ENCODE measurements at places on chromosomes 6 and 20.

GRCh38 chr6:131673184-131673583, 28.0 kb downstream of the OR2A4 start:
- no peak for DNase-seq

- no peak for DNase-seq
Observed at GRCh38 chr6:3806169-3806922, 42.8 kb upstream of the FAM50B start.

DNA sequence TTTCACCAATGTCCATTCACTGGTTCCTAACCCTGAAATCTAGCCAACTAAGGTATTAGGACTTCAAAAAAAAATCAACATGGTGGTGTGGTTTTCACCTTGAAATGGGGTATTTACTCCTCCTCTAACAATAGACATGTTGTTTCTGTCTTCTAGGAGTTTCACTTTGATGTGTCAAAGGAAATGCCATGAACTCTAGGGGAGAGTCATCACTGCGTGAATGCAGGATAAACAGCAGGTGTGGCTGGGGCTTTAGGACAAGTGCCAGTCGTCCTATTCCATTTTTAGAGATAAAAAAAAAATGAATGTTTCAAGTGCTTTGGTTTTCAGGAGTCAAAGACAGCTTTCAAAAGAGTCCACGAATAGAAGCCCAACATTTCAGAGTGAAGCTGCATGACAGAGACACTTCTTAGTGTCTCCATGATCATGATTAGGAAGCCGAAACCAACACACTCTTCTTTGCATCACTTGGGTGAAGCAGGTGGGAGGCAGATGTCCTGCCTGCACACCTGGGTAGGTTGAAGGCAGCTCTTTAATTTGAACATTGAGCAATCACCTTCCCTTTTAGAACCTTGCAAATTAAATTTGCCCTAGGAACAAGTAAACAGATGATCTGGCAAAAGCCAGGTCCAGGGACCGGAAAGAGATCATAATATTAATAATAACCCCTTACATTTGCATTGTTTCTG, 328.5 kb upstream of the PRDM1 start:
- DNase-seq = no peak

DNA sequence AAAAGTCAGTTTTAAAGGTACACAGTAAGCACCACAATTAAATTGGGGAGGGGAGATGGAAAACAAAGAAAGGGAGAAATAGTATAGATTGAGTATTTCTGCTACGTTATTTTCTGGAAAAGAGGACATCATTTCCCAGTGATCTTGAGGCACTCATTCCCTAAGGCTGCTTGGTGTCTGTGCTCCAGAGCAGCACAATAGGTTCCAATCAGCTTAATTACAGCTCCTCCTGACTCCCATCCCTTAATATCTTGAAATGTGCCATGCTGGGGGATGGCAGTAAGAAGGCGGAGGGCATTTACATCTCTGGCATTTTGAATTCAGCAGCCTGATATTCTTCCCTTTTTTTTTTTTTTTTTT, 39.5 kb upstream of the BEND3 start:
- DNase-seq = no peak

GRCh38 chr20:33773412-33774089, 37.6 kb upstream of the CHMP4B start:
- no peak for DNase-seq

GRCh38 chr20:19552221-19553180, 205.6 kb upstream of the RIN2 start:
- DNase-seq = no peak

DNA sequence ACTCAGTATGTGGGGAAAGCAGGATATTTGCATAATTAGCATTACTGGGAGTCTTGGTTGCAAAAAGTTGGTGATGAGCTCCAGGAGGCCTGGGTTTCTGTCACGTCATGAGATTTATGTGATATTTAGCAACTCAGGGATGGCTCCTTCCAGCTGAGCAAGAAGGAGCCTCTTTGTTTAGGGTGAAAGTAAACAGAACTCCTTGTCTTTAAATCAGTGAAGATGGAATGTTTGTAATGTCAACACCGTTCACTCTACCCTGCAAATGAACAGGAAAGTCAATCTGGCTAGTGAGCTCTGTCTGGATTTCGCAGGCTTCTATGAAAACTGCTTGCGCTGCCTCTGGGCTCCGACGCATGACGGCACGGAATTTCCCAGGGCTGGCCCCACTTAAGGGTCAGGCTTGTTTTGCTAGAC, 86.9 kb downstream of the PXDC1 start:
- DNase-seq = no peak

GRCh38 chr6:148041546-148041945, 301.1 kb upstream of the SASH1 start:
- no peak for DNase-seq

GRCh38 chr6:87723170-87724078, 21.4 kb upstream of the AKIRIN2 start:
- peak; percentile 22 for DNase-seq

DNA sequence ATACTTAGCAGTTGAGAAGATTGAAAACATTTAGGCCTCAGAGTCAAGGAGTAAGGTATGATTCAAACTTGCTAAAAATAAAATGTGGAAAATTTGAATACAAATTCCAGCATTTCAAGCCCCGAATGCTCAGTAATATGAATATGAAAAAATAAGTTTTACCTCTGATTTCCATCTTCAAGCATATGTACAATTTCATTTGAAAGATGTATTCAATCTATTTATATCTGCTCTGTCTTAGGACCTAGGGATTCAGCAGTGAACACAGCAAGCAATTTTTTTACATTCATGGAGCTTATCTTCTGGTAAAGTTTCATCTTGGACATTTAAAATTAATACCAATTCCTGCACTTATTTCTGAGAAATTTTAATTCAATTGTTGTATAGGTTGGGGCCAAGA, 262.7 kb upstream of the FOXQ1 start:
- no peak for DNase-seq

GRCh38 chr6:134882426-134883038, 67.4 kb downstream of the ALDH8A1 start:
- peak; percentile 47 for DNase-seq

DNA sequence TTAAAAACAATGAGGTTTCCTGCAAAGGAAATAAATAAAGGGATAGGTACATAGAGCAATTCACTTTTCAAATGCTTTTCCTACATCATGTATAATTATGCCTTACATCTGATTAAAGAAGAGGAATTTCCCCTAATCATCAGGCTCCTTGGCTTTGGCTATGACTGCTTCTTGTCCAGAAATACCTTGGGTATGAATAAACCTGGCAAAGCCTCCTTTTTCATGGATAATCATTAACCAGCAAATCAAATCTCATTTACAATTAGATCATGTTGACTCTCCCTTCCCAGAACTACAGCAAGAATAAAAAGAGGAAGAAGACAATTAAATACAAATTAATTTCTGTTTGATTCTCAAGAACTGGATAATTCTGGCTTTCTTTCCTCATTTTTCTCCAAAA, 58.0 kb upstream of the CD2AP start:
- no peak for DNase-seq

- DNase-seq = no peak
Observed at GRCh38 chr20:52410731-52411234, 219.2 kb upstream of the ZFP64 start.

DNA sequence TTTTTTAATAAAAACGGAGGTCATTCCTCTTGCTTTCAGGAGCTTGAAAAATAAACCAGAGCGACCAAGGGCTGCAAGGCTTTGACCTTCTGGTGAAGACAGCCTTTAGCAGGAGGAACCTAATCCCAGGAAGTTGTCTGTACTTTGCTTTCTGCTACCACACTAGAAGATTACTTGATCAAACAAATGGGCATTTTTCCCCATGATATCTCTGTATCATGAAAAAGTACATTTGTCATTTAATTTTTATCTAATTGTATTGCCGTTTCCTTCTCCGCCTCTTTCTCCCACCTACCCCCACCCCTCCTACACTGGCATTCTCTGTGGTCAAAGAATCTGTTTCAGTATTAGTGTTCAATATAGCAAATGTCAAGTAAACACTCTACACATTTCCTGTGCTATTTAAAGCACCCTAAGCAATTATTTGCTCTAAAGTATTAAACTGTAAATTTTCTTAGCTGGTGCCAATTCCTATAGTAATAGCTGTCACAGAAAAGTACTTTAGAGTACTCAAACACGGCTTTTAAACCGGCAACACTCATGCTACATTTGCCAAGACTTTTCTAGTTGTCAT, 29.7 kb downstream of the ATXN1 start:
- DNase-seq = no peak

- DNase-seq = peak; percentile 22
Observed at GRCh38 chr20:35954907-35955251, 577 bp upstream of the SCAND1 start.

GRCh38 chr6:11085758-11086435, 7.7 kb upstream of the SMIM13 start:
- no peak for DNase-seq

- DNase-seq = peak; percentile 71
Observed at GRCh38 chr6:132734694-132735236, 20.9 kb upstream of the VNN1 start.

DNA sequence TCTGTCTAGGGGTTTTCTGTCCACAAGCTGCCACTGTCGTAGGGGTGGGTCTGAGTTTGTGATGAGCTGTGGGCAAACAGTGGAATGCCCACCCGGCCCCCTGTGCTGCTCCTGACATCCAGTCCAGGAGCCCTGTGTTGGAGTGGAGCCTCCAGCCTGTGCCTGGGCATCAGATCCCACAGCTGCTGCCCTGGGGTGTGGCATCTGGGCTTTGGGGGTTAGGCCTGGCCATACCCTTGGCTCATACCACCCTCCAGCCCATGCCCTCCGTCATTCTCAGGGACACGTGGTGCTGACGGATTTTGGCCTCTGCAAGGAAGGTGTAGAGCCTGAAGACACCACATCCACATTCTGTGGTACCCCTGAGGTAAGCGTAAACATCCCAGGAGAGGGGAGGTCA, 12.9 kb downstream of the SGK2 start:
- no peak for DNase-seq

DNA sequence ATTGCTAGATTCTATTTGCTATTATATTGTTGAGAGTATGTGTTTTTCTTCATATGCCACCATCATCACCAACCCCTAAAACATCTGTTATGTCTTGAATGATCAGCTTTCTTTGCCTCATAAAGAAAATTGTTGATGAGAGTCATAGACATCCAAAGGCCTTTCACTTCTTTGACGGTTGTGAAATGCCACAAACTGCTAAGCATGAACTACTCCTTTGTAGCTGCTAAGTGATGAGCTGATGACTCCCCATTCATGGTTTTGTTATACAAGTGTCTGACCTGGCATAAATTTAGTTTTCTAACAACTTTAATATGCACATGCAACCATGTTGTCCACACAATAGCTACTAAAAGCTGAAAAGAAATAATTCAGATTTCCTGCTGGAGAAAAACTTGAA, 684 bp upstream of the MED23 start:
- DNase-seq = no peak

DNA sequence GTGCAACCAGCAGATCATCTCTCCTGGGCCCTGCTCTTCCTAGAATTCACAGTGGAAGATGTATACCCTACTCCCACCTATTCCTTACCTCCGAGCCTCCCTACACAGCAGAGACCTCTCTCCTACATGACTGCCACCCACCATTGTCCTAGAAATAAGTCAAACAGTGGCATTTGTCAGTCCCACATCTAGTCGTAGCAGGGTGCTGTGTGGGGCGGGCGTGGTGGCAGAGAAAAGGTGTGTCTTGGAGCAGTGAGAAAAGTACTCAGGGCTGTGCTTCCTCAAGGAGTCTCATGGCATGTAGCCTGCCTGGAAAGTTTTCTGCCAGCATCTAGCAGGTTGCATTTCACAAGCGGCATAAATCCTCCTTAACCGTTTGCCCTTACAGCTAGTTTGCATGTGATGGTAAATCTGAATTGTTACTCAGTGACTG, 59.4 kb upstream of the PTGIS start:
- no peak for DNase-seq

DNA sequence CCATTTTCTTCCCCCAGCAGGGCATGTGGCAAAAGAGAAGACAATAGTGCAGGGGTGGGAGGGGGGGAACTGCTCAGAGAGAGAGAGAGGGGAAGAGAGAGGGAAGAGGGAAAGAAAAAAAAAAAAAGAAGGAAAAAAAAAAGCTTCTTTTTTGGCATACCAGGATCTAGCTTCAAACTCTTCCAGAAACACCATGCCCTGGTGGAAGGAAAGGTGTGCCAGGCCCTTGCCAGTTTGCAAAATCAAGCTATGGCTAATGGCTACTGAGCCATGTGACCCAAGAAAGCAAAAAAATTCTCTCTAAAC, 326 bp downstream of the ZMYND8 start:
- no peak for DNase-seq

DNA sequence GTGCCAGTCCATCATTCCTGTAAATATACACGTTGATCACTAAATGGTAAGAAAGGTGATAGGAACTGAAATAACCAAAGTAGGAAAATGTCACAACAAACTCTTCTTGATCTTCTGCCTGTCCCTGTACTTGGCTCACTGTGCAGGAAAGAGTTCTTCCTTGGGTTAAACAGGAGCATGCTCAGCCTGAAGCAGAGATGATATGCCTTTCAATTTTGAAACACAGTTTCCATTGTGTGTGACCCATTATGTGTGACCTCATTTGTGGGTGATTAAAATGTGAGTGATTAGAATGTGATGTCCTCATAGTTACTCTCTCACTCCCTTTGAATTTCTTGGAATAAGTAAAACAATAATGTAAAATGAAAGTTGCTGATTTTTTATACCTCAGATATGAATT, 427.2 kb upstream of the AGPAT4 start:
- no peak for DNase-seq

GRCh38 chr6:6610031-6610591, 21.6 kb downstream of the LY86 start:
- peak; percentile 21 for DNase-seq

DNA sequence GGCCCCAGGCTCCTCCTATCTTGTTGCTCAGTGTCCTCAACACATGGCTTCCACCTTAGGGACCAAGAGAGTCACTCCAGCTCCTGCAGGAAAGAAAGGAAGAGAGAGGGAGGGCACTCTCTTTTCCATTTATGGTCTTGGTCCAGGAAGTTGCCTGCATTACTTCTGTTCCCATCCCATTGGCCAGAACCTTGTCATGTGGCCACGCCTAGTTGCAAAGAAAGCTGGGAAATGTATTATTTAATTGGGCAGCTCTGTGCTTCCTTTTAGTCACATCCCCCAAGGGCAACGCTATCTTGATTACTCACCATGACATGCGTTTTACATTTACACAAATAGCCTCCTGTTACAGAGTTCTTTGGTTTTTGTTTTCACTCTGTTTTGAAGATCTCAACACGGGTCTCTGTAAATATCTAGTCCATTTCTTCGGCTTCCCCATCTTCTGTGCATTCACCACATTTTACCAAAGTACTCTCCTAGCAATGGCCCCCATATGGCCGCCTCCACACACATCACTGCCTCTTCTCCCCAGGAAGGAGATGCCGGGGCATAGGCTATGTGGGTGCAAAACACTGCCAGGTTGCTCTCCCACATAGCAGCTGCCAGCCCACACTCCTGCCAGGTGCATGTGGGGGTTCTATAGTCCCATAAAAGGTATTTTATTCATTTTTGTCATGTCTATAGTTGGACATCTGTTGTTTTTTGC, 35.7 kb upstream of the ZMYND8 start:
- DNase-seq = peak; percentile 23

- DNase-seq = no peak
Observed at GRCh38 chr6:145453376-145453775, 281.9 kb downstream of the EPM2A start.
